ENCODE measurements at places on chromosomes 16 and 17. TPM values are rescaled to one million over a fixed set of nuclear protein-coding genes. Genes with fewer than 3 reads are reported as not detected.

BRIP1 gene
- 11.7 TPM for total RNA-seq

CES5A gene
- total RNA-seq = not detected

NHERF1 gene
- 133 TPM for total RNA-seq

G6PC1 gene
- not detected for total RNA-seq

PLLP gene
- total RNA-seq = 0.49 TPM

YPEL2 gene
- 7.6 TPM for total RNA-seq

LDHD gene
- total RNA-seq = not detected

C17orf67 gene
- 4.6 TPM for total RNA-seq

CDH3 gene
- total RNA-seq = not detected

FOXO3B gene
- 6.1 TPM for total RNA-seq

GLP2R gene
- not detected for total RNA-seq

MRPS34 gene
- total RNA-seq = 172 TPM

MRC2 gene
- 10.2 TPM for total RNA-seq

AGRP gene
- total RNA-seq = not detected

CDC6 gene
- total RNA-seq = 107 TPM

CACNG4 gene
- total RNA-seq = not detected

SBK1 gene
- 3.9 TPM for total RNA-seq

TM4SF5 gene
- not detected for total RNA-seq

PRR29 gene
- total RNA-seq = 0.24 TPM

C16orf92 gene
- not detected for total RNA-seq

YBX2 gene
- total RNA-seq = 0.07 TPM

PPP4C gene
- total RNA-seq = 137 TPM

PRDM7 gene
- not detected for total RNA-seq

C17orf50 gene
- total RNA-seq = not detected

CD300LB gene
- total RNA-seq = not detected

PYY gene
- not detected for total RNA-seq

PSME3IP1 gene
- total RNA-seq = 111 TPM

SEPTIN12 gene
- not detected for total RNA-seq

ASPA gene
- not detected for total RNA-seq

ST6GALNAC2 gene
- total RNA-seq = 0.83 TPM

DNAH17 gene
- total RNA-seq = 0.20 TPM

PRCD gene
- 0.38 TPM for total RNA-seq

TBC1D3I gene
- 0.51 TPM for total RNA-seq

ACSM3 gene
- 6.8 TPM for total RNA-seq

RNF222 gene
- not detected for total RNA-seq

OTOP3 gene
- total RNA-seq = not detected

WSCD1 gene
- 0.13 TPM for total RNA-seq
